ENCODE measurements at places on chromosomes 2 and 18.
A peak's percentile ranks its signal among the peaks of the same experiment; 100 is the strongest.

DNA sequence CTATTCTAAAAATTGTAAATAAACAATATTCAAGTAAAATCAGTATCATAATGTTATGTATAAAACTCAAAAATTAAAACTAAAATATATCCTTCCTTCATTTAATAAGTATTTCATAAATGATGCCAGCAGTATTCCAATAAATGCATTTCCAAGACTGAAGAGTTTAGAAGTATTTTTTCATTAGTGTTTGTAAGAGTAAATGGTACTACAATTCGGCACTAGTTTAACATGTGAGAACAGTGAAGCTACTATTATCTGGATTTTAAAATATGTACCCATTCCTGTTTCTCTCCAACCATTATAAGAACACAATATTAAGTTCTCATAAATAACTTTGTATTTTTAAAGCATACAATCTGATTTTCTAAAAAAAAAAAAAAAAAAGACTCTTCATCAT lies 3.3 kb downstream of the BAZ2B start:
- DNase-seq, result no peak

- no peak for DNase-seq
Observed at GRCh38 chr2:210443527-210443926, 33.0 kb downstream of the LANCL1 start.

DNA sequence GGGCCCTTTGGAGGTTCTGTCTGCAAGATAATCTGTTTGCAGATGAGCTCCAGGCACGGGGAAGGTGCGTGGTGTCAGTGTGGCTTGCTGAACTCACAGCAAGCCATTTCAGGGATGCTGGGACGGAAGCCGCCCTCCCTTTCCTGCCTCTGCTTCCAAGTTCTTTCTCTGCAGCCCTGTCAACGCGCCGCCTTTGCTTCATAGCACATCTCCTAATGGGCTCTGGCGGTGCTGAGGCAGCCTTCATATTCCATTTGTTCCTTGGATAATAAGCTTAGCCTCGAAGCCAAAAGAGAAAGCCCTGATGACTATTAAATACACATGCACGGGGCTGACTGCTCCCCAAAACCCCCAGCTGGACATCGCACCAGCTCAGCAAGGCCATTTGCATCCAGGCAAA lies 81.7 kb upstream of the TAF1B start:
- DNase-seq, result no peak

GRCh38 chr2:104844807-104845551 lies 8.9 kb upstream of the POU3F3 start:
- no peak for DNase-seq

DNA sequence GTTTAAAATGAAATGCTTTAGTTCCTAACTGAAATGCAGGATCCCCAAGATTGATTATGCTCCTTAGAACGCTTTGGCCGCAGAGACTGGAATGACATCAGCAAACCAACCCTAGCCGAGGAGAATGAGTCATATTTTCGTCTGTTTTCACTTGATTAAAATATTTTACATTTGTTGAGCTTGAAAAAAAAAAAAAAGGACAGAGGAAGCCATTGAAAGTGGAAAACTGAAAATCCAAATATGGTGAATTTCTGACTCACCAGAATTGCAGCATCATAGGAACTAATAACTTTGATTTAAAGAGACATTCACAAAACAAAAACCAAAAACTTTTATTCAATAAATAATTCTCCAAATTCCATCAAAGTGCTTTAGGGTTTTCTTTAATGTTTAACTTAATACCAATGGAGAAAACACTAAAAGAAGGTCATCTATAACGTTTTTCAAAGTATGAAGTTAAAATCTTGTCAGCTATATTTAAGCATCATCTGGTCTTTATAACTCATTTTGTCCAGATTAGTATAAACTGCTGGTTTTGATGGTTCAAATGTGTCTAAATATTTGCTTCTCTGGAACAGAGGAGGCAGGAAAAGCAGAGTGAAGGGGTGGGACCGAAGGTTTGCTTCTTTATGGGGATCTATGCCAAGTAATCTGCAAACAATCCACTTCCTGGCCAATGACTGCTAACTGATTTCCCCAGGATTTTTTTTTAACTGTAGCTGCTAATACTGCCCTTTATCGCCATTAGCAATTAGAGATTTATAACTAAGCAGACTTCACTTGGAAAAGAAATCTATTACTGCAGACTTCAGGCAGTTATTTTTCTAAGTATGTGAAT lies 30.9 kb upstream of the COL5A2 start:
- peak; percentile 94 for DNase-seq

- no peak for DNase-seq
Observed at GRCh38 chr18:25819746-25820363, 270.6 kb downstream of the SS18 start.

DNA sequence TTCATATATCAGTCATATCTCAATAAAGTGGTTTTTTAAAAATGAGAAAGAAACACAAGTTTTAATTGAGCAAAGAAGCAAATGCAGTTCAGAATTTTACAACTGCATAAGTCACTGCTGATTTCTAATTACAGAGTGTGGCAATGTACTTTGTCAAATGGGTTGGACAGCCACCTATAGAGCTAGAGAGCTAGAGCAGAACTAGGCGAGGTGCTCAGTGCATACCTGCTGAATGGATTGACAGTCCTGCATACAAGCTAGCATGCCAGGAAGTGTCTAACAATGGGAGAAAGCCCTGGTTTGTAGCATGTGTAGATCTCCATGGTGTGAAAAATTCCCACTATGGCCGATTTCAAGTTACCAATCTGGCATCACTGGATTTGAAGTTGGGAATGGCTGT lies 106.3 kb upstream of the CDCA7 start:
- DNase-seq, result no peak

- DNase-seq, result no peak
Observed at GRCh38 chr2:41935825-41936224, 112.0 kb upstream of the PKDCC start.

DNA sequence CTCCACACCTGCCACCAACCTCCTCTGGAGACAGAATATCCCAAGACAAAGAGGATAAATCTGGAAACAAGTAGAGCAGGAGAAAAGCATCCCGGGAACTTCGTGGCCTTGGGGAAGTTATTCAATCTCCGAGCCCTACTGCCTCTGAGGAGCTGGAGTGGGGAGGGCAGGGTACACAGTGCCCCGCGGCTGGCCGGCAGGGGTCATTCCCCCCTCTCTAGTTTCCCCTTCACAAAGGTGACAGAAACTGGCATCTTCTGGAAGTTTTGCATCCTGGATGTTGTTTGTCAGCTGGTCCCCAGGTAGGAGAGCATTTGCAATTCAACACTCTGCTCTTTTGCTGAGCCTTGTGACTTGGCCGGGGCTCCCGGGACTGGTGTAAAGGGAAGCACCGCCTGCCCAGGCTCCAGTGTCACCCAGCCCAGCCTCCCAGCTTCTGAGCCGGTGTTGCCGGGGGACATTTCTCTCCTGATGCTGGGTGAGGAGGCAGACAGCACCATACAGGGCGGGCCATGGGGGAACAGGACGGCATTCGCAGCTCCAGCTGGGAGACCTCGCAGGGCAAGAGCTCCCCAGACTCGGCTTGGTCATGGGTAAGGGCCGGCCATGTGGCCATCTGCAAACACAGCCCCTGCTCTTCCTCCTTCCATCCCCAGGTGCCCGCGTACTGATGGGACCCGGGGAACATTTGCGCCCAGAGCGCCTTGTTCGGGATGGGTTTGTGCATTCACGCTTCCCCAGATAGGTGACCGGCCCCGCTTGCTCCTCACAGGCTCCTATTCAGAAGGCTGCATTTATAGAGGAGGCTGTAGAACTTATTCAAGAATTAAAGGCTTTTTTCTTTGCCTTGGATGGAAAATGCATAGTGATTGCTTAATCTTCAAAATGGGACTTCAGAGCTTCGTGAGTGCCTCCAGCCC lies 7.4 kb upstream of the NTSR2 start:
- DNase-seq, result no peak

- DNase-seq, result no peak
Observed at GRCh38 chr2:5700551-5700950, 8.4 kb downstream of the SOX11 start.

GRCh38 chr2:228827056-228827700 lies 443.9 kb downstream of the PID1 start:
- no peak for DNase-seq

- DNase-seq, result peak; percentile 73
Observed at GRCh38 chr2:55014962-55015939, 35.0 kb downstream of the RTN4 start.

GRCh38 chr2:50443868-50444630 lies 587.9 kb downstream of the NRXN1 start:
- no peak for DNase-seq

GRCh38 chr2:231745303-231746038 lies 35.6 kb downstream of the PDE6D start:
- DNase-seq, result no peak

DNA sequence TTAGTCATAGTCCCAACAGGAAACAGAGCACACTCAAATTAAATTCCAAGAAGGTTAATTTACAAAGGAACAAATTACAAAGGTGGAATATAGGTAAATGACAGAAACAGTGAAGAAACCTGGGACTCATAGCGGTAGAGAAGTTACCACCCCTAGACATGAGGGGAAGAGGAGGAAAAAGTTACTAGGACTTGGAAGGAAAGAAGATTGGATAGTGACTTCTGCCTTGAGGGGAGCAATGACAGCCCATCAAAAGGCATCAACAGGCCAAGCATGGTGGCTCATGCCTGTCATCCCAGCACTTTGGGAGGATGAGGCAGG lies 2.4 kb upstream of the PDE11A start:
- DNase-seq, result no peak

DNA sequence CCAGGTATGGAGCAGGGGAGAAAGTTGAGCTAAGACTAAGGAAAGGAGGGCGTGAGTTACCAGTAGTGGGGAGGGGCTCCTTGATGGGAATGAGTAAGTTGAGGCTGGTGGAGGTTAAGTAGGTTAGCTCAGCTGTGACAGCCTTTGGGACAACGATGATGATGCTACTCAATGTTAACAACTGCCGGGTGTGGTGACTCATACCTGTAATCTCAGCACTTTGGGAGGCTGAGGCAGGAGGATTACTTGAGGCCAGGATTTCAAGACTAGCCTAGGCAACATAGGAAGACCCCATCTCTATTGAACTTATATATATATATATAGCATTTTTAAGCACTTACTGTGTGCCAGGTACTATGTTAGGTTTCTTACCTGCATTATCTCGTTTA lies 48.4 kb downstream of the HK2 start:
- DNase-seq, result no peak

GRCh38 chr2:175806570-175806969 lies 195.5 kb downstream of the LNPK start:
- DNase-seq, result no peak

DNA sequence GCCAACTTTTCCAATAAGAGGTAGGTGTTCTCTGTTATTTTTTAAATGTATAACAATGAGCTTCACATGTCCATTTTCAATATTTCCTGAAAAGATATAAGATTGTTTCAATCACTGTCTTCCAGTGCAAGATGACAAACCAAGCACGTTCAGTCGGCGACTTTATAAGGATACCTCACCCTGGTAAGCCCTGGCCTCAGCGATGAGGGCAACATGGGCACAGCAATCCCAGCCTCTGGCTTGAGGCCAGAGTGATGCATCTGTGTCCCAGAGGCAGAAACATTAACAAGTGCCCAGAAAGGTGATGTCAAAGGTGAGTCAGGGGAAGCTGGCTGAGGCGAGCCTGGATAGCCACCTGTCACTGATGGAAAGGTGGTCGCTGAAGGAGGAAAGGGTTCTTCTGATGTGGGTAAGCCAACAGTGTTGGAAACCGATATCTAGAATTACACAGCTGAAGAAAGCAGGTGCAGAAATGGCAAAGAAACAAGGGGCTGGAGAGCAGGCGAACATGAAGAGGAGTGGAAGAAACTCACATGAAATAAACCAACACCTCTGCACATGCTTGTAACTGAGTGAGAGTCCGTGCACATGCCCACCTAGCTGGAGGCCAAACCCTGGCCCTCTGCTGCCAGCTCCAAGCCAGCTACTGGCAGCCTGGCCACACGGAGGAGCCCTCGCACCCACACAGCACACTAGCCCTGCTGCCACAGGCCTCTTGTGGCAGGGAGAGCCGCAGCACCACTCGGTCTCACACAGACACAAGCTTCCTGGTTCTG lies 65.5 kb downstream of the FBXO15 start:
- peak; percentile 24 for DNase-seq
